ENCODE measurements at places on chromosomes 3 and 15.

- no peak for DNase-seq
These were observed 40.5 kb downstream of the U2SURP start for GRCh38 chr3:143041903-143042302.

DNA sequence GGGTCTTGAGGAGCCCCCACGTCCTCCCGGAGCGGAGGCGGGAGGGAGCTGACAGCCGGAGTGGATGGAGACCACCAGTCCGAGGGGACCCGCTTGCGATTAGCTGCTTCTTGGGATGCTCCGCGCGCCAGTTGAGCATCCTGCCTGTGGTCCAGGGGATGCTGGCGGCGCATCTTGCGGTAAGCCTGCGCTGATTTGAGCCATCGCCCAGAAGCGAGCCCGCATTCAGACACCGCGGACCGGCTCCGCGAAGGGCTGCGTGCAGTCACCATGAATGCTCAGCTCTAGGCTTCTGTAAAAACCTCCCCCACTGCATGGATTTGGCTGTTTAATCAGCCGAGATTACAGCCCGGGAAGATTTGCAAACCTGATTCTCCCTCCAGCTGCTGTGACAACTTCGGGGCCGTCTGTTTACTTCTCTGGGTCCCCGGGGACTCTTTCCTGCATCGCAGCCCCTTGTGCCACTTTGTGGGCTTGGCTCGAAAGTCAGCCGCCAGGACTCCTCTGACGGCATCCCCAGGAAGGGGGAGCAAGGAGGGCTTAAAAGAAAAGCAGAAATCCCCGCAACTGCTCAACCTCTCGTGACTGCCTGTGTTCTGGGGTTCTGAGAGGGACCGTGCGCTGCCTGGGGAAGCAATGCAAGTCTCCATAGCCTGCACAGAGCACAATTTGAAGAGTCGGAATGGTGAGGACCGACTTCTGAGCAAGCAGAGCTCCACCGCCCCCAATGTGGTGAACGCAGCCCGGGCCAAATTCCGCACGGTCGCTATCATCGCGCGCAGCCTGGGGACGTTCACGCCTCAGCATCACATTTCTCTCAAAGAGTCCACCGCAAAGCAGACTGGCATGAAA lies 171.1 kb downstream of the KCNAB1 start:
- DNase-seq = no peak

DNA sequence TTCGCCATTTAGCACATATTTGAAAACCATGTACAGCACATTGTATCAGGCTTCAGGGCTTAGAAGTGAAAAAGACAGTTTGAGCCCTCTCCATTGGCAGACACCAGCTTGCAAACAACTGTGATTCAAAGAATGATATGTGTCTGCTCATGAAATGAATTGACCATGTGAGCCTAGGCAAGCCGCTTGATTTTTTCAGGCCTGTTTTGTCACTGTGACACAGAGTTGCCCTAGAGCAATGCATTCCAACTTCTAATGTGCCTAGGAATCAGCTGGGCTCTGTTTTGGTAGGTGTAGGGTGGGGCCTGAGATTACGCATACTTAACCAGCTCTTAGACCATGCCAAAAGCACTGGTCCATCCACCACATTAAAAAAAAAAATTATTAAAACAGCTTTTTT lies 53.0 kb downstream of the ATP2C1 start:
- DNase-seq = no peak

GRCh38 chr15:68699124-68699880 lies 120.5 kb downstream of the CORO2B start:
- no peak for DNase-seq

- DNase-seq = no peak
These were observed 234.8 kb upstream of the GADL1 start for GRCh38 chr3:31129241-31129640.

DNA sequence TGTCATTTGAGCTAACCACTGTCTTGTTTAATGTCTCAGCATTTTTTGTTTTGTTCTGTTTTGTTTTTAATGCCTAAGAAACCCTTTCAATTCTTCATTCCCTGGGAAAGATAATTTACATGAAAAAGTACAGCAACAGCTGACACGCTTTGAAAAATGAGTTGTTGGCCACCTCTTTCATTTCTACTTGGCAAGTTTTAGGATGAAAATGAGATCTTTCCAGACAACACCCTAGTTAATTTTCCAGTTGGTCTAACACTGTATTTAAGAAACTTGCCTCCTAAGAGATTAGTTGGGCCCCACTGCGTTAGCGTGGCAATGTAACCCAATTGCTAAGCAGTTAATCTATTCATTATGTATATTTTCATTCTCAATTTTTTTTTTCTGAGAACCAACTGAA lies 194.0 kb upstream of the LRRN1 start:
- DNase-seq = peak; percentile 60

DNA sequence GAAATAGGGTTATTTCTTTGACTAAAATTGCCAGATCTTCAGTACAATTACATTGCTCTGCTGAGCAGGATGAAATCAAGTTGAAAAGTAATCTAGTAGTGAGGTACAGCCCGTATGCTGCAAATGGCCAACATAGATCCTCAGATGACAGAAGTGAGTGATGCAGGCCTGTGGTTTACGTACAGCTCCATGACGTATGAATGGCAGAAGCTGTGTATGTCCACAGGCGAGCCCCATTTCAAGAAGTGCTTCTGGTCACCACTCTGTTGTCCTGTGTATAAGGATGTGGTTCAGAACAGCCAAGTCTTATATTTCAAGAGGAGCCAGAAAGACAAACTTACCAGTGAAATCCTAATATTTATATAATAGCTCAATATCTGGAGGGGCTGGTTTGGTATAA lies 9.2 kb downstream of the CD86 start:
- no peak for DNase-seq

All from retinal pigment epithelial cell (primary cell).